Progenitor cell of endocrine pancreas (in vitro differentiated cells): ENCODE measurements at places on chromosomes 4 and X. TPM values are rescaled to one million over a fixed set of nuclear protein-coding genes. Genes with fewer than 3 reads are reported as not detected.

Gene HSFX4
- not detected in 2 replicates for total RNA-seq

Gene DRP2
- 0.29 and 0.44 TPM in 2 replicates for total RNA-seq

Gene CRMP1
- total RNA-seq, result 17.6 and 18.2 TPM in 2 replicates

DNA sequence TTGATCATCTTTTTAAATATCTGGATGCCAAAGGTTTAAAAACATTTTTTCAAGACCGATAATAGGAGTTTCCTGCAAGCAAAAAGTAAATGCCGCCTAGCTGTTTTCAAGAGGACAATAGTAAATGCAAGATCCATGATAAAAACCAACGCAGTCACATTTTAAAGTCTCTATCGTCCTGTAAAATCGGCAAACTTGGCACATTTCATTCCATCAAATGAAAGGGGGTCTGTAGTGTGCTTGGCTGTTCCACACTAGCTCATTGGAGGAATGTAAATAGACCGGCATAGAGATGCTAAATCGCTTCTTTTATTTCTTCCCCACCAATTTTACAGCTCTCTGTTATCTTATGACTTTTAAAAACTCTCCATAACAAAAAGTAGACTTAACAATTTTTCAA is 202.2 kb downstream of the NLGN4X start:
- no peak for DNase-seq

DNA sequence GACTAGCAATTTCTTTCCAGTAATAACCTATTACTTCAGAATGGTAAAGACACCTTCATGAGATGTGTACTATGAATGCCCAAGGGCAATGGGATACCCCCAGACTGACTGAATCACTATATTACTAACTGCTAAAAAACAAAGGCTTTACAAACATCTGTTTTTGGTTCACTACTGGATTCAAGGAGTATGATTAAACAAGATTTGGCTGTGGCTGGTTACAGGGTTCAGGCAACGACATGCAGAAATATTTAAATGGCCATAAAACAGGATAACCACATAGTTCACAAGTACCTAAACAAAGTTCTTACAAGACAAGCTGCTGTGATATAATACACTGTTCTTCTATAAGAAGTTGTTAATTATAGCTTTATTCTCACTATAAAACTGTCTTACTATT is 128.2 kb downstream of the FRYL start:
- DNase-seq, result no peak

GRCh38 chrX:154097003-154097588 is 421 bp downstream of the MECP2 start:
- peak; percentile 62 for DNase-seq
